ENCODE measurements at places on chromosomes 11 and 22.

GRCh38 chr11:96338910-96339705, 3.9 kb downstream of the MAML2 start:
- no peak for DNase-seq

GRCh38 chr11:27696115-27696514, 4.1 kb downstream of the BDNF start:
- DNase-seq, result no peak

DNA sequence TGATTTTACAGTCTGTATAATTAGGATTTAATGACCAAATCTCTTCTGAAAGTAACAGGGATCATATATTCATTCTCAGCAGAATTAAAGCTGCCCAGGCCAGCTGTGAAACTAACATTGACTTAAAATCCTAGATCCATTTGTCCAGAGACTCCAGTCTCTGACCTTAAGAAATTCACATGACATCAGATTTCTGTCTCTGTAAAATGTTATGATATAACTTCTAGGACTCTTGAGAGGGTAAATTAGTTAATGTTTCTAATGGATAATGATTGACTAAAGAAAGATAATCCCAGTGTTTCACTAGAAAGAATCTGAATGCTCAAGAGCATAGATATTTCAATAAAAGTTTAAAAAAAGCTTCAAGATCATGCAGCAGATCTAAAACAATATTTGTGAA, 6.3 kb downstream of the NOX4 start:
- DNase-seq, result no peak

- no peak for DNase-seq
Observed at GRCh38 chr11:64444838-64445441, 86.0 kb downstream of the RPS6KA4 start.

DNA sequence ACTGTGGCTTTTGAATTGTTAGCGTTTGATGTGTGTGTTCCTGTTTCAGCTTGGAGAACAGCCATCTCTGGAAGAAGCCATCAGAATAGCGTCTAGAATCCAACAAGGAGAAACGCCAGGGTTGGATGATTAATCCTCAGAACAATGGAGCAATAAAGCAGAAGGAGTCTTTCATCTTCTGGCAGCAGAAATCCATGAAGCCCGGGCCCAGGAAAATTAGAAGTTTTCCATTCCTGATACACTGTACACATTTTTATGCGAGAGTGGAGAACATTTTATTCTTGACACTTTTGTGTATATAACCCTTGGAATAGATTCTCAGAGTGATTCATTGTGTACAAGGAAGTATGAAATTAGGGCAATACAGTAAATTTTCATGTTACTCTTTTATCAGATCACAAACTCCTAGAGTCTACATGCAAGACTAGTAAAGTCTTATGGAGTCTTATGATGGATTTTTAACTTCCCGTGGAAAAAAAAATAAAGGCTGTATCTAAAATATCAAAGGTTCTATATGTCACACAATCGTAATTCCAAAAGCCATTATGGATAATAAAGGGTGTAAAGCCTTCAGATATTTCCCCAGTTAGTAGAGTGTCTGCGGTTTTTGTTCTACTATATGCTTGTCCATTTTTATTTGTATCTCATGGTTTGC, 45.9 kb upstream of the WEE1 start:
- no peak for DNase-seq

DNA sequence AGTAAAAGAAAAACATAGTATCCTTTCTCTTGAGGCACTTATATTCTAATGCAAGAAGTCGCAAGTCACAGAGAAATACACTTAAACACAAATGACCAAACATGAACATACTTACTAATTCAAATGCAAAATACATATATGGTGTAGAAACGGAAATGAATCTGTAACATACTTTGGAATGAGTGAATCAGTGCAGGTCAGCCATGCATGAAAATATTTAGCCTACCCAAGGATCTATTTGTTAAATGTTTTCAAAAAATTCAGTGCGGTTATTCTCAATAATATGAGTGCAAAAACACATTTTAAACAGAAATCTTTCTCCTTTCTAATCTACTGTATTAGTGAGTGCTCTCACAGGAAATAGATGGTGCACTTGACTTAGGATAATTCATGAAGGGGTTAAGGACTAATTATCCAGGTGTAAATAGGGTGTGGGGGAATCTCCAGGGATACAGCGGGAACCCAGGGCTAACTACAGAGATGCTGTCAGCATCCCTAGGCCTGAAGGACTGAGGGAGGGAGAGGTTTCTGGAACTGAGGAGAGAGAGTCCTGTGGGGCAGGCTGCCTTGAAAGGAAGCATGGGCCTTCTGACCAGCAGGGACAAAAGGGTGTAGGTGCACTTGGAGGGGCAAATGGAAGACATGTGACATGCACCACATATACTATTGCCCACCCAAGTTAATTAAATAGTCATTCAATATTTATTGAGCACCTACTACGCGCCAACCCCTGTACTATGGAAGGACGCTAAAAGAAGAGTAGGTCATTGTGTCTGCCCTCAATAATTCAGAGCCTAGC, 139.2 kb downstream of the MAML2 start:
- no peak for DNase-seq
